NCI-H1092 treated with DMSO at 0.1 percent for 48 hours (cell line): ENCODE measurements at places on chromosomes 13 and 19.

- no peak for DNase-seq
These were observed 32.8 kb downstream of the NEK5 start for GRCh38 chr13:52096062-52096461.

- no peak for DNase-seq
These were observed 128.9 kb downstream of the COG6 start for GRCh38 chr13:39784347-39784746.

DNA sequence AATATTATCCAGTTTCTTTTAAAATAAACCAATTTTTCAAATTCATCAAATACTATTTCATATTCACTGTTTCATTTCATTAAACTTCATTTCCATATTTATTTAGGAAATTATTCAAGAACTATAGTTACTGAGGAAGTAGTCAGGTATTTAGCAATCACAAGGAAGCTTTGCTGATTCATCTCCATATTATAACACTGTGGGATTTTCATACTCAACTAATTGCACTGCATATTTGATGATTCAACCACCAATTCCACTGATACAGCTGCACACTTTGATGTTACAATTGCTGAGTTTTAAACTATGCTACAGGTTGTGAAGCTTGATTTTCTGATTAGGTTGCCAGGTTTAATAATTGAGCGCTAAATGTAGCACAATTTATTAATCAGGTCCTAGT, 556.8 kb upstream of the SLITRK1 start:
- no peak for DNase-seq

GRCh38 chr19:6521718-6522646, 8.8 kb upstream of the TNFSF9 start:
- no peak for DNase-seq

DNA sequence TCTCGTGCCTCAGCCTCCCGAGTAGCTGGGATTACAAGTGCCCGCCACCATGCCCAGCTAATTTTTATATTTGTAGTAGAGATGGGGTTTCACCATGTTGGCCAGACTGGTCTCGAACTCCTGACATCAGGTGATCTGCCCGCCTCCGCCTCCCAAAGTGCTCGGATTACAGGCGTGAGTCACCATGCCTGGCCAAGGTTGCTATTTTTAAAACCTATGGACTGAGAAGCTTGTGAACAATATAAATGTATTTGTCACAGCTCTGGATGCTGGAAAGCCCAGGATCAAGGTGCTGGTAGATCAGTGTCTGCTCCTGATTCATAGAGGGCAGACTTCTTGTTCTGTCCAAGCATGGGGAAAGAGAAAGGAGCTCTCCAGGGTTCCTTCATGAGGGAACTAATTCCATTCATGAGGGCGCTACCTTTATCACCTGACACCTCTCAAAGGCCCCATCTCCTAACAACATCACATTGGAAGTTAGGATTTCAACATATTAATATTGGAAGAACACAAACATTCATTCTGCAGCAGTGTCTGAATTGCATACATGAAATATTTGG, 16.1 kb downstream of the CARD8 start:
- no peak for DNase-seq
